Hematopoietic multipotent progenitor cell treated with erythropoietin and hydrocortisone succinate and interleukin-3 and kit ligand, for 4 days (in vitro differentiated cells): ENCODE measurements at places on chromosomes 4 and X.

- DNase-seq = no peak
Observed at GRCh38 chrX:72644946-72645345, 69.2 kb downstream of the PHKA1 start.

DNA sequence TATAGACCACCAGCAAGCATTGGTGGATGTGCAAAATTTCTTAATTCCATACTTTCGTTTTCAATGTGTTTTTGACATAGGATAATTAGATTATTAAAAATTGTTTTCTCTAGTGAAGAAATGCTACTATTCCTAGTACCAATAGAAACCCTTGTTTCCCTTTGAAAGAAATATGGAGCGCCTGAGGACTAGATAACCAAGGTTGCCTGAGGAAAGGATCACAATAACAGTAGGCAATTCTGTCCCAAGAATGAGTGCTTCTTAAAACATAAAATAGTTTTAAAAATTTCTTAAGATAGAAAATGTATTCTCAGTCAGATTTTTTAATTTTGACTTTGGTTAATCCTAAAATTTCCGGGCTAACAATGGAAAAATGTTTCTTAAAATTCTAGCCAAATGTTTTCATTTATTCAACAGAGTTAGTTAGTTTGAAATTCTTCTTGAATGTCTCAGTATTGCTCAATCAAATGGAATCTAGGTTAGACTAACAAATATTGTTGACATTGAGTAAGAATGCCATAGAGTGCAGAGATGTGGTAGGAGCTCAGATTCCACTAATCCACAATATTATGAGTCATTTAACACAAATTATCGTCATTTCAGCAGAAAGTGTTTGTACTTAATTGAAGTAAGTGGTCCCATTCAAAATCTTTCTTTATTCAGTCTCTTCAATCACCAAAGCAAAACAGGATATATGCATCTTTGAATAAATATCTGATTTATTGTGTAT lies 666.0 kb downstream of the GRID2 start:
- no peak for DNase-seq

DNA sequence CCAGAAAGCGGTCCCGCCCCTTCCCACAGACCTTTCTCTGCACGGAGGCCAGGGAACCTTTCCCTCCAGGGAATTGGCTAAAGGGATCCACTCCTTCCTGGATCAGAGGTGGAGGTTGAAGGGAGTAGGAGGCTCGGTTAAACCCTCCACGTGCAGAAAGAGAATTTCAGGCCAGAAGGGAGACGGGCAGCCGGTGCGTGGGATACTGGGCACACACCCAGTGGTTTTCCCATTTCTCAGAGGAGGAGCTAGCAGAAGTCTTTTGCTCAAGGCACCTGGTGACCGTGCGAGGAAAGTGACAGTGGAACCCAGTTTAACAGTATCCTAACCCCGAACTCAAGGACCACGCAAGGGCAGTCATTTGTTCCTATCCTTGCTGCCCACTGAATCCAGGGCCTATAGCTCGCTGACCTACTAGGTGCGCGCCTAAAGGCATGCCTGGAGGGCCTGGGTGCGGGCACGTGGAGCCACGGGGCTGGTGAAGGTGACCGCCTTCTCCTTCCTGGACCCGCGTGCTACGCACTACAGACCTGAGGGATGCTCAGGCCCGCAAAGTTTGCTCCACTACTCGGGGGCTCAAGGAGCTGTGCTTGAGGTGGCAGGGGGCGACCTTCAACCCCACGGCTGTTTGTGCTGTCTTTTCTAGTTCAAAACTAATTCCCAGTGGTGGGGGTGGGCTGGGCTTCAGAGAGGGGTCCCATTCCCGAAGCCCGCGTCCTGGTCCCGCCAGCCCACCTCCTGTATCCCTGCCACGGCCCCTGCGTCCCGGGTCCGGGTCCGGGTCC lies 587 bp upstream of the AFF2 start:
- no peak for DNase-seq

DNA sequence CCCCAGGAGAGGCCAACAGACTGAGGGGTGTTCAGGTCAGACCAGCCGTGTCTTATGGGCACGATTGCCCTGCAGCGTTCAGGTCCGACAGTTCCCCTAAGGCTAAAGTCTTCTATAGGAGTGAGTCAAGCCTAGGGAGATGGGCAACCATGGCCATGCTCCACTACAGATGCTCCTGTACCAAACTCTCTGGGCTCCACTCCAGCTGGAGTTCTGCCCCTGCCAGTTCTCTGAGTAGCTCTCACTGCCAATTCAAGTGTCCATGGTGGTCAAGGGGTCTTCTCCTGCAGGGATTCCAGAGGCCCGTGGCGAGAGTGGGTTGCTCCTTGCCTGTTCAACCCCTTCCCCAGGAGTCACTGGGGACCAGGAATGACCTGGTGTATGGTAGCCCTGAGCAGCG lies 38.2 kb downstream of the BEX3 start:
- no peak for DNase-seq

DNA sequence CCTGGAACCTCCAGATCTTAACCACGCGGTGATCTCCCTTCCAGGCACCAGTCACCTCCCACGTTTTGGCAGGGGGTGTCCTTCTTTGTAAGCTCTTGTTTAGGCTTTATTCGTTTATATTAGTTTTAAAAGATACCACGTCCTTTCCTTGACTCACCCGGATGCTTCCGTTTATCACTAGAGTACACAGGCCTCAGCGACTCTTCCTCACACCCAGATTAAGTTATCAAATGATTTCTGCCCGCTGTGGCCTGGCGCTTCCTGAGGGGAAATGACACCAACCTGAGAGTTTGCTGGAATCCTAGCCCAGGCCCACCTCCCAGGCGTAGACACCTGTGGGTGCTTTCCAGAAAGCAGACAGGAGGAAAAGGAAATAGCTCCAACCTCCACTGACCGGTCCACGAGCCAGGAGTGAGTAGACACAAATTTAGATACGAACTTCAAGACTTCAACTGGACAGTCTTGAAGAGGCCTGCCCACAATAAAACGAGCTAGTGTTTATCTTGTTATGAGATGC lies 756 bp upstream of the ADAMTS3 start:
- DNase-seq = peak; percentile 88

- no peak for DNase-seq
Observed at GRCh38 chr4:10090467-10091250, 25.9 kb downstream of the WDR1 start.

GRCh38 chr4:147578051-147578476 lies 39.1 kb upstream of the TMEM184C start:
- no peak for DNase-seq

DNA sequence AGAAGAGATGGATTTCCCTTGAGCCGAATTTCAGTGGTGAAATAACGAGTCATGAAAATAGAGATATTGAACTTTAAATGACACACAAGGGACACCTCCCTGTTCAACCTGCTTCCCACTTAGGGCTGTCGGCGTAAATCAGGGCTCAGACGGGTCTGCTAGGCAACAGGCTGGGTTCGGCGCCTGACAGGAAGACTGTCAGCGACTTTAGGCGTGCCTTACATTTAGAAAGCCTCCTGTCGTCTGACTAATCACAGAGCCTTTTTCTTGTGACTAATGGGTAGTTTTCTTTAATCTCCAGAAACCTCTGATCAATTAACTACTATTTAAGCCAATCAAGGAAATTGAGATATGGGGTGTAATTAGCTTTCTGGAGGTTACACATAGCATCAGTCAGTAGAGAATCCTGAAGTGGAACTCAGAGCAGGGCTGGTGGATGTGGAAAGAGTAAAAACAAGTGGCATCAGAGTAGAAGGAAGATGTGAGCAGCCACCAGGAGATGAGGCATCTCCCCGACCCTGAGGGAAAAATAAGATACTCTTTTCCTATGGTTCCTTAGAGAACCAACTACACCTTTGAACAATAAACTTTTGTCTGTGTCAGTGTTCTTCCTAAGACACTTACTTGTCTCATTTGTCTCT lies 86.2 kb upstream of the HS3ST1 start:
- DNase-seq = no peak

GRCh38 chr4:159577241-159577640 lies 474.4 kb downstream of the RAPGEF2 start:
- no peak for DNase-seq

- peak; percentile 4 for DNase-seq
Observed at GRCh38 chr4:93384887-93385286, 443.7 kb upstream of the ATOH1 start.

DNA sequence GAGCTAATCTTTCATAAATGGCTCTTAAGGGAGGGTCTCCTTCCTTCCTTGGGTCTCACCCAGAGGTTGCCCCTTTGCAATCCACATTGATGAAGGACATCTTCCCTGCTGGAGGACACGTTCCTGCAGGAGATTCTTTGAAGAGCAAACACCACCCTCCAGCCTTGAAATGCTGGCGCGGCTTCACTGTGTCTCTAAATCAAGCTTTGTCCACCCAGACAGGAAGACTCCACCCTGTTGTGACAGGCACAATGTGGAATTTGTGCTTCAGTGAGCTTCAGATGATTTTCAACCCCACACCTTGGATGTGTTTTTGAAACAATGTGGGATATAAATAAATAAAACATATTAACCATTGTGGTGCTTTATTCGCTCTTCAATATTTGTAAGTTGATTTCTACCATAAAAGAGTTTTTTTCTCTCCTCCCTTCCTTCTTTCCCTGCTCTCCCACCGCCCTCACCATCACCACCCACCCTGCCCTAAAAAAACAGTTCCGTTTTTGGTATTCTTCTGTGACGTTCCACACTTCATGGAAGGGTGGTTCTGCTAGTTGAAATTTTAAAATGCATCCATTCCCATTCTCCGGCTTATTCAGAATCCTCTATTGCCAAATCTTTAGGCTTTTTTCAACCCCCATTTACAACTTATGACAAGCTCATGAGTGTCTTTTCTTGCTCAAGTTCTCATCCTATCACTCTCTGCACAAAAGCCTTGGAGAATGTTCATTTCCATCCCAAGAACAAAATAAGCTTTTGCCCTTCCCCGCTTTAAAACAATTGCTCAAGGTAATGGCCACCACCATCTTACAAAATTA lies 264.3 kb downstream of the RAPGEF2 start:
- no peak for DNase-seq

DNA sequence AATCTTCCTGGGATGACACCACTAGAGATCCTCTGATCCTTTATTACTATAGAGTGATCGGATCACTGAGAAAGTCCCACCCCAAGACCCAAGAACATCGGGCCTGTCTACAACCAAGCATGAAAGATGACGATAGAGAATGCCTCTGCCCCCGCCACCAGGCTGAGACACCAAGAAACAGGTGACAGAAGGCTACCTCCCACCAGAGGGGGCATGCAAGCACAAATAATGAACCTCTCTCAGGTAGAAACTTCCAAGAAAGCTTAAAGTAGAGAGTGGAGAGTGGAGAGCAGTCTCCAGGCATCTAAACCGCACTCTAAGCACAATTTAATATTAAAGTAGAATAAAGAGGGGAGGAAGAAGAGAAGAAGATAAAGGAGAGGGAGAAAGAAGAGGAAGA lies 402.6 kb downstream of the INPP4B start:
- DNase-seq = no peak

GRCh38 chrX:10518073-10518472 lies 102.3 kb downstream of the MID1 start:
- no peak for DNase-seq

DNA sequence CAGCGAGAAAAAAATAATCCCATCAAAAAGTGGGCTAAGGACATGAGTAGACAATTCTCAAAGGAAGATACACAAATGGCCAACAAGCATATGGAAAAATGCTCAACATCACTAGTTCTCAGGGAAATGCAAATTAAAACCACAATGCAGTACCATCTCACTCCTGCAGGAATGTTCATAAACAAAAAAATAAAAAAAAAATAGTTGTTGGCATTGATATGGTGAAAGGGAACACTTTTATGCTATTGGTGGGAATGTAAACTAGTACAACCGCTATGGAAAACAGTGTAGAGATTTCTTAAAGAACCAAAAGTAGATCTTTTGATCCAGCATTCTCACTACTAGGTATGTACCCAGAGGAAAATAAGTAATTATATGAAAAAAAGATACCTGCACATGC lies 508.3 kb upstream of the MAGEB2 start:
- no peak for DNase-seq

DNA sequence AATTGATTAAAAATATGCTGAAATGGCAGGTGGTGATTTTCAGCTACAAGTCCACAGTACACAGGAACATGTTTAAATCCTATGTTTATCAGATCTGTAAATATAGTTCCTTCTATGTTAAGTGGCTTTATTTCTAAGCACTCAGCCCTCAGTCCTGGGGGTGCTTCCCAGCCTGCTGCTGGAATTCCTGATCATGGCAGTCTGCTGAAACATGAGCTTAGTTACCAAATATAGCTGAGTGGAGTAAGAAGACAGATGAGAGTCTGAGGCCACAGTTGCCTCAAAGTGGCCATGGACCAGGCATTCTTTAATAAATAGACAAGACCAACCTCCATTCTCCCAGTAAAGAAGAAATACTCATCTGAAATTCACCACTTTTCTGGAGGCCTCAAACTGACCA lies 17.1 kb upstream of the DDX60 start:
- DNase-seq = no peak

GRCh38 chrX:34325460-34325859 lies 193.3 kb upstream of the FAM47A start:
- no peak for DNase-seq

GRCh38 chr4:7030856-7031255 lies 12.3 kb upstream of the TADA2B start:
- DNase-seq = no peak

- no peak for DNase-seq
Observed at GRCh38 chr4:141309874-141310273, 89.2 kb downstream of the ZNF330 start.

DNA sequence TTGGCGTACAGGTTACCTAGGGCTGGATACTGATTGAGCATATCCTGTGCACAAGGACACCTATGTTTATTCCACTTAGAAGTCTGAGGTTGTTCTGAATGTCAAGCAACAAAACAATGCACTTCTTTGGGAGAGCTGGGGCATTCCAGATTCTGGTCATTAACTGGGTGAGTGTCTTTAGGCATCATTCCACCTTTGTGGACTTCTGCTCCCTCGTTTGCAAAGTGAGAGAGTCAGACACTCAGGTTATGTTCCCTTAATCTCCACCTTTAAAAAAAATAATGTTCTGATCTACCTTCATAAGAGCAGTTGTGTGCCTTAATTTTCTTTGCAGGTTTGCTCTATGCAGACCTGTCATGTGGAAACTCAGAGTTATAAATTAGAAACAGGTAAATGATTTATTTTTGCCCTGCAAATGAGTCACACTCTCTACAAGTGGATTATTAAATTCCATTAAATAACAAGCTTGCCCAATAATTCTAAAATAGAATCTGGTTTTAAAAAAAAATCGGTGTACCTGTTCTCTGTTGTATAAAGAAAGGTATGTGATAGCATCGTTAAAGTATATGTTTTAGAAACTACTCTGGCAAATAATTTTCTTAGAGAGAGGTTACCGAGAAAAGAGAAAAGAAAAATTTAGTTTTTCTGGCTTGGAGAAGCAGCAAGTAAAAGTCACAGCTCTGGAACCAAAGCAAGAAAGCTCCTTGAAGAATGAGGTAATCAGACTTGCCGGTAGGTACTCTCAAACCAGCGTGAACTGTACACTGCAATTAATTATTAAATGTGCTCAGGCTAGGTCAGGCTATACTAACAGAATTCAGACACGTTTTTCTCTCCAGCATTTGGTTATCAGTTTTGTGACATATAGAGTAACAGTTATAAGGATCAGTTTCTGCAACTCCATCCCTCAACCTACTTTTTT lies 93.2 kb downstream of the SORBS2 start:
- no peak for DNase-seq
